ENCODE measurements at places on chromosomes 3 and 15.

GRCh38 chr15:27764339-27764738 is 334.8 kb downstream of the OCA2 start:
- DNase-seq = no peak

GRCh38 chr3:194351080-194351672 is at the start of gene CPN2:
TSS of gene CPN2 (minus strand) at chr3:194351328. CDS start at chr3:194342702, 8,626 bp downstream.
- DNase-seq = no peak

- no peak for DNase-seq
These were observed 131.6 kb downstream of the C3orf70 start for GRCh38 chr3:185021256-185021655.

GRCh38 chr3:73774645-73775044 is 149.9 kb upstream of the PDZRN3 start:
- DNase-seq = no peak

GRCh38 chr15:48794697-48795134 is 16.2 kb downstream of the CEP152 start:
- no peak for DNase-seq

- DNase-seq = no peak
These were observed 123.3 kb upstream of the PLXNA1 start for GRCh38 chr3:126859415-126860246.

DNA sequence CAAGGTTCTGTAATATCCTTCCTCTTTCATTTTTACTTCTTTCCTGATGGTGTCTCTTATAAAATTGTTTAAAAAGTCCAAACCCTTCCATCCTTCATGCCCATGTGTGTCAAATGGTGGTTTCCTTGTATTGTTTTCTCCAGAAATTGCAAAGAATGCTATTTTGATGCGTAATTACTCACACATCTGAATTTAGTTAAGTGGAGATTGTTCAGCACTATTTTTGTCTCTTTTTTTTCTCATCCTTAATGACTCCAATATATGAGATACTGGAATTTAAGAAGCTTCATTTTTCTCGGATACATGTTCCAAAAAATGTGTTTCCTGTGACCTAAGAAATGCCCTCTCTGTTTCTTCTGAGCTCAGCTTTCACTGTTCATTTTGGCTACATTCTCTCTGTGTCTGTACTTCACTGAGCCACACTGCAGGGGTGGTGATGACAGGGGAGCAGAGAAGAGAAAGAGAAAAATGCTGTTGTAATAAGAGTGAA is 799.8 kb downstream of the DIPK2A start:
- no peak for DNase-seq

DNA sequence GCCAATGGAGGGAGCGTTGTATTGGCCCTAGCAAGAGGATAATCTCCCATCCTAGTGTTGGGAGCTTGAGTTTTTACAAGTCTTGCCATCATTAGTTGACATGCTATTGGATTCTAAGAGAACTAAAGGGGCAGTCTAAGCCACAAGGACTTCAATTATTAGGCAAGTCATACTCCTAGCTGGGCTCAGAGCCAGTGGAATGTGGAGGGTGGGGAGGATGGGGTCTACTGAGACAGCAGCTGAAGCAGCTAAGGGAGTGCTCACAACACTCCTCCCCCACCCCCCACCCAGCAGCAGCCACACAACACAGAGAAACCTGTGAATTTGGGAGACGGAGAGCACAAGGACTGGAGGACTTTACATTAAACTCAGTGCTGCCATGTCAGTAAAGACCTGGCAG is 27.9 kb downstream of the FRG2C start:
- DNase-seq = no peak

DNA sequence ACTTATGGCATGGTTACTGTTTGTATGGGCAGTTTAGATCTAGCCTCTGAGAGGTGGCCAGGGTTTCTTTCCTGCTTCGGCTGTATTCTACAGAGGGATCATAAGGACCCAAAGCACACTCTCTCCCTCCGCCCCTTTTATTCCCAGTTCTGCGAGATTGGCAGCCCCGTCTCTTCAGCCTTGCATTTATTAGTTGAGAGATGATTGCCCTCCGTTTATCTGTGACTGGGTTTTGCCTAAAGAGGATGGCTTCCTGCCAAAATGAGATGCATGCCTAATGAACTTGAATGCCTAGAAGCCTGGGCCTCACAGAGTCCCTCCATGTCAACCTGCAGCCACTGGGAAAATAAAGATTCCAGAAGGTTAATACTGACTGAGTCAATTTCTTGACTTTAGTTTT is 97.1 kb upstream of the CHL1 start:
- no peak for DNase-seq

DNA sequence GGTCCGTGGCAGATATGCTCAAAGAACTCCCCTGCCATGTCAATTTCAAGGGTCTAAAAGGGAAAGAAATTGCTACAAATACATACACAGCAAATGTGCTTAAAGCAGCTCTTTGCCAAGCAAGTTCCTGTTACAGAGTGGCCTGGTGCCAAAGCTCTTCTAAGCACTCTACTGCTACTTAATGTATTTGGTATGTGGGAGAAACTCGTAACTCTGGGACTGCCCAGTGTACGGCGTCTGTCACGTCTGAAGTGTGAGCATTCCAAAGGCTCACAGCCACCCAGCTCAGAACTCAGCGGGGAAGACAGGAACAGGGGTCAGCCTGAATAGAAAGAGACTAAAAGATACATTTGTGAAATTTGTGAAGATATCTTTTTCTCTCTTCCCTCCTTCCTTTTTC is 54.6 kb downstream of the RBMS3 start:
- DNase-seq = no peak

- no peak for DNase-seq
These were observed 209.6 kb upstream of the PLSCR5 start for GRCh38 chr3:146814601-146815315.

GRCh38 chr3:121637922-121638321 is 22.8 kb downstream of the HCLS1 start:
- no peak for DNase-seq

DNA sequence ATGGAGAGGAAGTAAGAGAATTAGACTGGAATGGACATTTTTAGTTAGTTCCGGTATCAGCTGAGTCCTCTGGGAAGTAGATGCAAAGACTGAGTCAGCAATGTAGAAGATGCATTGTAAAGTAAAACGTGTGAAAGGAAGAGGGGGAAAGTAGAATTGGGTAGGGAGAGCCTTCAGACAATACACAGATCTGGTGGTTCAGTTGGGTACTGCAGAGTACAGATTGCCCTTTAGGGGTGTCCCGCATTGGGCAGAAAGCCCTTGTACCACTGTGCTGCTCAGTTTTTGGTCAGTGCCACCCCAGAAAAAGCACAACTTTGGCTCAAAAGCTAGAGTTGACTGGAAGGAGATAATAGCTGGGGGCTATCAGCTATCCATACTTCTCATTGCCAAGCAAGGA is 247.4 kb downstream of the KBTBD8 start:
- no peak for DNase-seq

DNA sequence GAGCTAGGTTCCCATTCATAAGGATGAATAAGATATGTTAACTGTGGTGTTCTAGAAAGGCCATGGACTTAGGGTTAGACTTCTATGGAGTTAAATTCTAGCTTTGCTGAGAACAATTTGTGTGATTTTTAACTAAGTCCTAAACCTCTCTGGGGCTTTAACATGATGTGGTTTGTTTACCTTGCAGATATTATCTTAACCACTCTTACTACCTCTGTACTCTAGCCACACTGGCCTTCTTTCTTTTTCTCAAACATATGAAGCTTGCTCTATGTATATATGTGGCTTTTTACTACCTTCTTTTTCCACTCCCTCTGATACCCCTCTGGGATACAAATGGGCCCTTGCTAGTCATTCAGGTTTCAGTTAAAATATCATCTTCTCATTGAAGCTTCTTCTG is 108.4 kb downstream of the ZNF609 start:
- DNase-seq = no peak

DNA sequence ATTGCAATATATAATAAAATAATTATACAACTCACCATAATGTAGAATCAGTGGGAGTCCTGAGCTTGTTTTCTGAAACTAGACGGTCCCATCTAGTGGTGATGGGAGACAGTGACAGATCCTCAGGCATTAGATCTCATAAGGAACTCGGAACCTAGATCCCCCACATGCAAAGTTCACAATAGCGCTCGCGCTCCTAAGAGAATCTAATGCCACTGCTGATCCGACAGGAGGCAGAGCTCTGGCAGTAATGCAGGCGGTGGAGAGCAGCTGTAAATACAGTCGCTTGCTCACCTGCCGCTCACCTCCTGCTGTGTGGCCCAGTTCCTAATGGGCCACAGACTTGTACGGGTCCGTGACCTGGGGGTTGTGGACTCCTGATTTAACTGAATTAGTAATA is 87.8 kb downstream of the P3H2 start:
- DNase-seq = no peak

GRCh38 chr15:48109212-48109611 is 11.6 kb upstream of the SLC24A5 start:
- DNase-seq = no peak

GRCh38 chr3:101414121-101414520 is 93.7 kb upstream of the IMPG2 start:
- no peak for DNase-seq

GRCh38 chr3:64915778-64916177 is 228.0 kb upstream of the ADAMTS9 start:
- DNase-seq = no peak

- DNase-seq = no peak
These were observed 97.7 kb downstream of the HHLA2 start for GRCh38 chr3:108394016-108394415.

- no peak for DNase-seq
These were observed 427.7 kb upstream of the THBS1 start for GRCh38 chr15:39153058-39153714.

- DNase-seq = no peak
These were observed 33.4 kb upstream of the CHRM5 start for GRCh38 chr15:33934921-33935320.

- DNase-seq = no peak
These were observed at the start of gene FAM131A for GRCh38 chr3:184337399-184337714. TSS of gene FAM131A (plus strand) at chr3:184337600. CDS start at chr3:184337631, 31 bp downstream.

- no peak for DNase-seq
These were observed 6.8 kb upstream of the SENP7 start for GRCh38 chr3:101519685-101520365.

GRCh38 chr3:158912188-158912587 is 110.3 kb downstream of the MFSD1 start:
- DNase-seq = no peak

DNA sequence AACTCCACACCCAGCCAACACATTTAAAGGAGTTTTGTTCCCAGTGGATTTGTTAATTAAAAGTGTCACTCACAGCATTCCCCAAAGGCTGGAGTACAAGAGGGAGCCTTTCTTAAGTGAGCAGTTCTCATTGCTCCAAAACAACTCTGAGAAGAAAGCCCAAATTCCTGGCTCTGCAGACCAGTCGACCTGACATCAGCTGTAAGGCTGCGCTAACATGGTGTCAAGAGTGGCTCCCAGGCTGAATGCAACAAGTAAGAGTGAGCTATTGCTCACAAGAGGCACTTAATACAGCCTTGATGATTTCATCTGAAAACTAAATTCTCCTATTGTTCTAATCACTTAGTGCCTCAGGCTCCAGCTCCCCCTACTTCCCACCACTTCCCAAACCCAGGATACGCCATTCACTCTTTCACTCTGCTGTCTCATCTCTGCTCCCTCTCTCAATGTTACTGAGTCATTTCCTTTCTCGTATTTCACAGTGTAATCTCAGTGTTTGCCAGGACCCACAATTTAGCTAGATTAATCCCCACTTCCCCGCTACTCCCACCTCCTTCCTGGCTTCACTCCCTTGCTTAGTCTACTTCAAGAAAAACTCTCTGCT is 81.8 kb downstream of the WWTR1 start:
- no peak for DNase-seq

DNA sequence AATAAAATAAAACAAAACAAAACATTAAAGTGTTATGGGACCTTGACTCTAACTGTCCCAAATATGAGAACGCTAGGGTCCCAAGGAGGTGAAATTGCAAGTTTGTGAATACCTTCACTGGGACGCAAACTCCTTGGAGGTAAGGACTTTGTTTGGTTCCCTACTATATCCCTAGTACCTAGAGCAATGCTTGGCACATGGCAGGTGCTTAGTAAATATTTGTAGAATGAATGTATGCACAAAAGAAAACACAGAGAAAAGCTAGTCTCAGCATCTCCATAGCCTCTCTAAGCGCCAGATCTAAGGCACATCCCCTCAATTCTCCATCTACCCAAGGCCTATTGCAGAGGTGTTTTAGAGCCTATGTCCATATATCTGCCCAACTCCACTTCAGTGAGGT is 30.5 kb downstream of the GPR176 start:
- no peak for DNase-seq

- peak; percentile 14 for DNase-seq
These were observed 25.6 kb upstream of the NR2E3 start for GRCh38 chr15:71784719-71785118.

- no peak for DNase-seq
These were observed 410.6 kb upstream of the THRB start for GRCh38 chr3:24905266-24905665.

DNA sequence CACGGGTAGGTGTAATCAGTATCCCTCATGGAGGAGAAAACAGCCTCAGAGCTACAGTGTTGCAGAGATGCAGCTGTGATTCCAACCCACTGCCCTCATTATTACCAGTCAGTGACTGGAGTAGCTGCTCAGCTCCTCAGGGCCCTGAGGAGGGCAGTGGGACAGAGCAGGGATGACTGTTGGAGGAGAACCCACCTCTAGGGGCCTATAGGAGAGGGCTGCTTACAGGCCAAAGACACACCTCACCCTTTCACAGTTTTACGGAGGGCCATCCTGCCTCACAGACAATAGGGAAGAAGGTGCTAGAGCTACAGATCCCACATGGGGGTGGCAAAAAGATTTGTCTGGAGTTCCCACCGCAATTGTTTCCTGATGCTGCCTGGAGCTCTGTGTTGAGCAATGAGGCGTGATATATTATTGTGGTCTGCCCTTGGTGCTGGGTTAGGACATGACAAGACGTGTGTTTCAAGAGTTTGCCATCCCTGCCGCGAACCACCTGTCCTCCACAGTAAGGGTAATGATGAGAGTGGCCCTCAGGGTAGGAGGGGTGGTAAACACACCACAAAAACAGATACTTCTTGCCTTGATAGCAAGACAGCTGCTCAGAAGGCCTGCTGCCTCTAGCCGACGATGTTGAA is 140.5 kb upstream of the TPM1 start:
- no peak for DNase-seq

- DNase-seq = no peak
These were observed 20.3 kb downstream of the FXR1 start for GRCh38 chr3:180932819-180933218.

- no peak for DNase-seq
These were observed 544.7 kb downstream of the MECOM start for GRCh38 chr3:169118666-169119370.

DNA sequence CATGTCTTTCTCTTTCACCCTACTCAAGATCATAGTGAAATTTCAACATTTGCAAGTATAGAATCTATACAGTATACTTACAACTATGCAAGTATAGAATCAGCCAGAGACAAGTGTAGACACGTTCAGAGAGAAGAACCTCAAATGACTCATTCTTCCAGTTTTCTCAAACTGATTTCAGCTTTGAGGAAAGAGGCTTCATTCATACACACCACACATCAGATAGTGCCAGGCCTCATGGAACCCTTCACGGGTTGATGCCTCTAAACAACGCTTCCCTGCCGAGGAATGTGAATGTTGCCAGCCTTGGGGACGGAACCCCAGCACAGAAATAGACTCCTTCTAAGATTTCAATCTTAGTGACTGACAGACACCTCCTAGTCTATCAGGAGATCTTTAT is 135.7 kb downstream of the FOXP1 start:
- no peak for DNase-seq
